GM20000 (cell line): ENCODE measurements at places on chromosomes 6 and 20.

GRCh38 chr6:152981219-152981618, 1.6 kb downstream of the FBXO5 start:
- no peak for DNase-seq

DNA sequence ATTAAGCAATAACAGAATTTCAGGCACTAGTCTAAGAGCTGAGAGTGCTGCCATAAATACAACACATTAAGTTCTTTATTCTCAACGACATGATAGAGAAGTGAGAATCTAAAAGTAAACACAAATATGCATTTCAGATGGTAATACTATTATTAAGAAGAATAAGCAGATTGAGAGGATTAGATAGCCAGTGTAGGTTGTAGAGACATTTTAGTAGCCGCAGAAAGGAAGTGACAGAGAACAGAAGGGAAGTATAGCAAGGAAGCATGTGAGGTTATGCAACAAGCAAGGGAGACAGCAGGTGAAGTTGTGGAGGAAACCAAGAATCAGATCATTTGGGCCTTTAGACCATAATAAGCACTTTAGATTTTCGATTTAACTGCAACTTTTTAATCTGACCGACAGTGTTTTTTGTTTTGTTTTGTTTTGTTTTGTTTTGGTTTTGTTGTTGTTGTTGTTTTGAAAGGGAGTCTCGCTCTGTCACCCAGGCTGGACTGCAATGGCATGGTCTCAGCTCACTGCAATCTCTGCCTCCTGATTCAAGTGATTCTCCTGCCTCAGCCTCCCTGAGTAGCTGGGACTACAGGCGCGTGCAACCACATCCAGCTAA, 737.0 kb upstream of the ADGRB3 start:
- no peak for DNase-seq

GRCh38 chr6:149080511-149080910, 237.0 kb upstream of the TAB2 start:
- DNase-seq, result no peak

- no peak for DNase-seq
These were observed 244.7 kb upstream of the PRND start for GRCh38 chr20:4476903-4477500.

DNA sequence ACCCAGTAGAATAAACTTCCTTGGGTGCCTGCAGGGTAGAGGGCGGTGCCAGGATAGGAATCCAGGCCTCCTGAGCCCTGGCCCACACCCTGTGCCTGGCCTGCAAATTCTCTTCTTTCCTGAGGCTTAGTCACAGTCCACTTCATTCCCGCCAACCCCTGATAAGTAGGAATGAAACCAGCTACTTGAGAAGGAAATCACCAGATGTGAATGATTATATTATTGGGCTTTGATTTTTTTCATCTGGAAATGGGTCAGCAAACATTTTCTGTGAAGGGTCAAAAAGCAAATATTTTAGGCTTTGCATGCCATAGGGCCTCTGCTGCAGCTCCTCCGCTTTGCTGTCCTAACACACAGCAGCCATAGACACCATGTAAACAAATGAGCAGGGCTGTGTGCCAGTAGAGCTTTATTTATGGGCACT, 50.2 kb downstream of the STK35 start:
- DNase-seq, result no peak

GRCh38 chr20:4519534-4519933, 202.2 kb upstream of the PRND start:
- DNase-seq, result peak; percentile 34

GRCh38 chr6:143270026-143270425, 180.5 kb downstream of the ADAT2 start:
- DNase-seq, result no peak

- DNase-seq, result no peak
These were observed at the start of gene IP6K3 for GRCh38 chr6:33746651-33747100. Gene IP6K3 (minus strand): TSS chr6:33746905. CDS start chr6:33735476, 11,429 bp downstream.

DNA sequence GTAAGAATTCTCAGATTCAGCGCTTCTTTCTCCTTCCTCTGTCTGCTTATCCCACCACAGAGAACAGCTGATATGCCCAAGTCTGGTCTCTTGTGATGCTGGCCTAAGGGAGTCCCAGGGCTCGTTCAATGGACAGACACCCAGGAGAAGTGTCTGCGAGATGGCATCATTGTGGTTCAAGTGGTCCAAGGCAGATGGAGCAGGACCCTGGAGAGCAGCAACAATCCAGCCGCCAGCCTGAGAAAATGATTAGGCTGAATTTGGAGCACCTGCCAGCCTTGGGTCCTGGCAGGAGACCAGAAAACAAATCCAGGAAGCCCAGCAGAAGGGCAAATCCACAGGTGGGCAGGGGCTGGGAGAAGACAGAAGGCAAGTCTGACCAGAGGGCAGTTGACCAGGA, 145.8 kb downstream of the PTPRT start:
- DNase-seq, result no peak

- DNase-seq, result no peak
These were observed 72.0 kb upstream of the PRL start for GRCh38 chr6:22368794-22369193.

GRCh38 chr6:36387440-36388303, at the start of gene ETV7:
Gene ETV7 (minus strand): TSS chr6:36387669. CDS start chr6:36387541, 128 bp downstream.
- peak; percentile 58 for DNase-seq

DNA sequence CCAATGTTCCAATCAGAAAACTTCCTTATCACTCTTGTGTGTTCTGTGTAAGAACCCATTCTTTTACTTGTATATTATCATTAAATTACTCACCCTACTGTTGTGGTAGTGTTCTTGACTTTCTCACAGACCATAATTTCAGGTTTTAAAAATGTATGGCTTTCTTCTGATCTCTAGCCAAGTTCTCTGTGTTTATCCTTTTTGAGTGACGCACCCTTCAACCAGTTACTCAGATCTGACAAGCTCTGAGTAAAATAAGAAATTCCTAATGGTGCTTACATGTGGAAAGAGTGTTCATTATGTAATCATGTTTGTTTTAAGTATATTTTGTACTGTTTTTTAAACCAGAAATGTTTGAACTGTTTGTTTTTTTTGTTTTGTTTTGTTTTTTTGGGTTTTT, 11.0 kb downstream of the TBPL1 start:
- no peak for DNase-seq

DNA sequence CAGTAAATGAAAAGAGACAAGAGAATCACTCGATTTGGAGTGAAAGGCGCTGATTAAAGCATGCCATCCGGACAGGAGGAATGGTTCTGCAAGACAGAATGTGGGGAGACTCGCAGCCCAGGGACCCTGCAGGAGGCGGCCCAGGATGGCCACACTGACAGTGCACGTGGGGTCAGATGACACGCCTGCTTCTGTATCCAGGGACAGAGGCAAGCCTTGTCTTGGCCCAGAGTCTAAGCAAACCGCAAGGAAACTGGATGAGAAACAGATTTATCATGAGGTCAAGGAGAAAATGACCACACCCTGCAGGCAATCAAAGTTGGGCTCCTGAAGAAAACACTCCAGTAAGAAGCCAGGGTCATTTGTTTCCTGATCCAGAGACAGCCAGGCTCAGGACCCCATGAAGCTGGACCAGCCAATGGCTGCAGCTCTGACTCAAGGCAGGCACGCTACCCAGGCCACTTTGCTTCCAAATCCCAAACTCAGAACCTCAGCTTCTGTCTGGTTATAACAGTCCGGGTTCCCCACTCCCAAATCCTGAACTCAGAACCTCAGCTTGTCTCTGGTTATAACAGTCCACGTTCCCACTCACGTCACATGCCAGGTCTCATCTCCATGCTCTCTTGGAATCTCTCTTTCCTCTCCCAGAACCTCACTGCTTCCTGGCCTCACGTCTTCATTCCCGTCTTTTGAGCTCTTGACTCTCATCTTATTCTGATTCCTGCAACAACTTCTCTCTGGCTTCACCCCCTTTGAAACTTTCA, 144.9 kb upstream of the THBS2 start:
- no peak for DNase-seq

DNA sequence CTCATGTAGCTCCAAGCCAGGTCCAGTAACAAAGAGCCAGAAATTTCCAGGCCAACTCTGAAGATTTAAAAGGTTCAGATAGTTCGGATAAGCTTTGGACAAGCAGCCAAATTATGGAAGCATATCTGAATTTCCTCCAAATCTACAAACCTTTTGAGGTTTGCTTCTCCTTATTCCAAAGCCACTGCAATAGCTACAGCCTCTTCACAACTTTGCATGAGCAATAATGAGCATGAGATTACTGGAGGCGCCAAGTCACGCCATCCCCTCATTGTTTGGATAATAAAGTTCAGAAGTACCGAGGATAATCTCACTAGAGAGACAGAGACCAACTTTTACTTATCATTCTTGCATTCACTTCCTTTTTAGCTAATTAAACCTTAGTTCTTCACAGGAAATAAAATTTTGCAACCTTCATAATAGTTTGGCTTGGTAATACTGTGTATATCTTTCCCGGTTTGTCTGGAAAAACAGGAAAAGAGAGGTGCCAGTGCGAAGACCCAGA, 329.6 kb upstream of the RSPO3 start:
- DNase-seq, result no peak

DNA sequence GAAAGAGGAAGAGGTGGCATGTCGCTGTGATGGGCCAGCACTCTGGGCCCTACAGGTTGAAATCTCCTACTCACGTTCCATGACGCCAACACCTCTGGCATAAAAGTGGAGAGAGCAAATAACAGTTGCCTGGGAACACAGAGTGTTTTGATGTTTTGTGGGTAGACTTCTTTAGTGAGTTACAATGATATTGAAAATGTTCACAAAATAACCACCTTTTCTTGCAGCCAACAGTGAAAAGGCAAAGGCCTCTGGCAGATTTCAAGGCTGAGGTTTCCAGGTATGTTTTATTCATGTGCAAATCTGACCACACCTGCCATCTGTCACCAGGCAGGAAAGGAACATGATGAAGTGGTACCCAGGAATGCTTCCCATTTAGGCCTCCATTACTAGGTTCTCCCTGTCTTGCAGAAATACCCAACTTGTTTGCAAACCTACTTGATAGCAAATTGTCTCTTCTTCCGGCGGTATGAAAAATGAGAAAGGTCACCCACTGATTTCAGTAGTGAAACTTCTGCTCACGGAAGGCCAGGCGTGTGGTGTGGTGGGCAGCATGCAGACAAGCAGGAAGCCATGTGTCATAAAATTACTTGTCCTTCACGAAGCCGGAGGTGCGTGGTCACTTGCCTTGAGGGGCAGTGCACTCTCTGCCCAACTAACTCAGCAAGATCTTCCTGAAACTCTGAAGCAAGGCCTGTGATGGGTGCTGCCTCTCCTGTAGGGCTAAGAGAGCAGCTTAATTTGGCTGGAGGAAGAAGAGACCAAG, 299.1 kb upstream of the PRDM1 start:
- DNase-seq, result peak; percentile 26

DNA sequence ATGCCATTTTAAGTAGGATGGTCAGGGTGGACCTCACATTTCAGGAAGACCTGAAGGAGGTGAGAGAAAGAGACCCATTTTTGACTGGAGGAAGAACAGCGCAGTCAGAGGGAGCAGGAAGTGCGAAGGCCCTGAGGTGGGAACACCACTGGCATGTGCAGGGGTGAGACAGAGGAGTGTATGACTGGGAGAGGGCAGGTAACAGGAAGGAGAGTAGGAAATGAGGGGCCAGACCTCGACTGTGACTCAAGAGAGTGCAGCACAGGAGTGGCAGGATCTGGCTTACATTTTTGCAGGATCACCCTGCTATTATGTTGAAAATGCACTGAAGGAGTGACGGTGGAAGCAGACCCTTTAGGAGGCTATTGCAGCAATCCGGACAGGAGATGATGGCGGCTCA, 117.7 kb upstream of the CDYL start:
- DNase-seq, result no peak

- DNase-seq, result no peak
These were observed 76.2 kb upstream of the BCLAF1 start for GRCh38 chr6:136365776-136366354.

- DNase-seq, result no peak
These were observed 67.4 kb upstream of the SMIM28 start for GRCh38 chr6:138310294-138310693.

DNA sequence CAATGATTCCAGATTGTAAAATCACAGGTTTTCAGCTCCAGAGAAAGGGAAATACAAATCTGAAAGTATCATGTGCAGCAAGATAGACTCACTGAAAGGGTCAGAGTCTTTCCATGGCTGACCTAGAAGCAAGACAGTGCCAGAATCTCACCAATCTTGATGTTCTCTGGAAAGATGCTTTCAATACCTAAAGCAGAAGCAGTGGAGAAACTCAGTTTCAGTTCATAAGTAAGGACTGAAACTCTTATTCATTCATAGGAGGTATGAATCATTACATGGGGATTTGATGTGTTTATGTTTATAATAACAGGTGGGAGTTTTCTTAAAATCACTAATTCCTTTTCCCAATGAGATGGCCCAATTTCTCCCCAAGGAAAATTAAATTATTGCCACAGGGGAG, 42.5 kb downstream of the SLC2A12 start:
- DNase-seq, result no peak

DNA sequence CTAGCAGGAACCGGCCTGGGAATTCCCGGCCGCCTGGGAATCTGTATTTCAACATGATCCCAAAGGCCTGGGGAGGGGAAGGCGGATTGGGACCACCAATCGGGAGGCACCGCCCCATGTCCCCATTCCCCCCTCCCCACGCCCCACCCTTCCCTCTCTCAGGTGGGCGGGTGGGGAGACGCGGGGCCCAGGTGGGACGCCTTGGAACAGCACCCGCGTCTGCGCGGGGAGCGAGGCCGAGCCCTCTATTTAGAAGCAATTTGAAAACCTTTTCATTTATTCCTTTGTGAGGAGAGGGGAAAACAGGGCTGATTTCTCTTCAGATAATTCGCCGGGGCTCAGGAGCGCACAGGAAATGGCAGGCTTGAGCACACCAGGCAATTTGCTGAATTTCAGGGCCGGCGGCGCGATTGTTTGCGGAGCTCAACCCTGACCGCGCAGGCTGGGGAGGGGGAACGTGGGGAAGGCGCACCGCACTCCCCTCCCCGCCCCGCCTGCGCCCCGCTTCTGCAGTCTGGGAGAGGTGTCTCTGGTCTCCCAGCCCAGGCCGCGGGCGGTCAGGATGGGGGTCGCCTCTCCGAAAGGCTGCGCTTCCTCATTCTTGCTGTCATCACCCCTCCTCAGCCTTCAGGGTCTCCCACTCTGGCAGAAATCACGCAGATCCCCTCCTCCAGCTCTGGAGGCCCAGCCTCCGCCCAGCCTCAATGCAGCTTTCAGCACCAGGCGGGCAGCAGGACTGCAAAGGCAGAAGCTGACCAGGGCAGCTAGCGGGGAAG, 170.0 kb downstream of the GRM4 start:
- no peak for DNase-seq

DNA sequence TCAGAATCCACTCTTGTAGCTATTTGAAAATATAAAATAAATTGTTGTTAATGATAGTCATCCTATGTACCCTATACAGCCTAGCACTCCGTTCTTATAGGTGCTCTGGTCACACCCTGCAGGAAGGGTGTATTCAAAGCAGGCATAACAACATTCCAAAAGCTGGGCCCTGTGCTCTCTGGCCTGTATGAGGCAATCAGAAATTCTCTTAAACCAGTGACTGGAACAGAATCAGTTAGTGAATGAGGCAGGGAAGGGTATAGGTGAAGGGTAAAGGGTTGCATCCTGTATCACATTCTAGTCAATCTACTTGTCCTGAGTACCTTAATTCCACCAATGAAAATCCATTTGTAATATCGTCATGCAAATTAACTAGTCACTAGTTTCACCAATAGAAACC, 154.5 kb upstream of the ZNF217 start:
- no peak for DNase-seq

GRCh38 chr20:50092436-50092835, 20.5 kb downstream of the UBE2V1 start:
- DNase-seq, result no peak

- DNase-seq, result no peak
These were observed 7.0 kb upstream of the CSNK2A1 start for GRCh38 chr20:550611-551010.

GRCh38 chr6:135603249-135603648, 105.7 kb upstream of the AHI1 start:
- DNase-seq, result no peak
